ENCODE measurements at places on chromosomes 6 and 20.
A peak's percentile ranks its signal among the peaks of the same experiment; 100 is the strongest.

GRCh38 chr6:106194949-106195921 is 109.1 kb downstream of the PRDM1 start:
- DNase-seq, result peak; percentile 65

DNA sequence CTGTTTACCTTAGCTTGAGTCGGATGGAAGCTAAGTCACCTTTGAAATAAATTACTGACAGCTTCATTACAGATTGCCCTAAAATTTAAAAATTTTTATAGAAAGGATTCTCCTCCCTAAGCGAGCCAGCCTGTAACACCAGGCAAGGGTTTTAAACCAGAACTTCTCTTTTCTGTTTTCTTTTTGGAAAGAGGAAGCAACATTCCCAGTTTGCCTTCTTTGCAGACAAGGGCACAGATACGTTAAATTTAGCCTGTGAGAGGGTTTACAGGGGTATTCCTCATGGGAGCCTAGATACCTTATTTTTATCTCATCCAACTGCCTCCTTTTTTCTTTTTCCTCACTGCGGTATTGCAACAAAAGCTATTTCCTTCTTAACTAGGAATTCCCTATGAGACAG is 45.0 kb downstream of the GNAS start:
- DNase-seq, result no peak

GRCh38 chr20:63314015-63314471 is 21.1 kb downstream of the COL20A1 start:
- no peak for DNase-seq

GRCh38 chr20:19833395-19833794 is 75.3 kb downstream of the RIN2 start:
- DNase-seq, result no peak

DNA sequence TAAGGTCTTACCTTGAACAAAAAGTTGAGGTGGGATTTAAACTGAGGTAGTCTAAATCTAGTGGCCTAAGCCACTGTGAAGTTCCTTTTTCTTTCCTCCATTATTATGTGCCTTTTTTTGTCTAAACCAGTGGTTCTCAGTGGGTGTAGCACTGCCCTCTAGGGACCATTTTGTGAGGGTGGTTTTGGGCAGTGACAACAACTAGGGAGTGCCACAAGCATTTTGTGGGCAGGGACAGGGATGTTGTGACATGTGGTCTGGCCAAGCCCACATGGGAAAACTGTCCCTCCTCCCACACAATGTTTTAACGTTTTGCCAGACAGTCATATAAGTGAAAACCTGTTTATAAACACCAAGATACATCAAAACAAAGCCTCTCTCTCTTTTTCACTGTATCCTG is 899.4 kb upstream of the FLRT3 start:
- DNase-seq, result peak; percentile 43

DNA sequence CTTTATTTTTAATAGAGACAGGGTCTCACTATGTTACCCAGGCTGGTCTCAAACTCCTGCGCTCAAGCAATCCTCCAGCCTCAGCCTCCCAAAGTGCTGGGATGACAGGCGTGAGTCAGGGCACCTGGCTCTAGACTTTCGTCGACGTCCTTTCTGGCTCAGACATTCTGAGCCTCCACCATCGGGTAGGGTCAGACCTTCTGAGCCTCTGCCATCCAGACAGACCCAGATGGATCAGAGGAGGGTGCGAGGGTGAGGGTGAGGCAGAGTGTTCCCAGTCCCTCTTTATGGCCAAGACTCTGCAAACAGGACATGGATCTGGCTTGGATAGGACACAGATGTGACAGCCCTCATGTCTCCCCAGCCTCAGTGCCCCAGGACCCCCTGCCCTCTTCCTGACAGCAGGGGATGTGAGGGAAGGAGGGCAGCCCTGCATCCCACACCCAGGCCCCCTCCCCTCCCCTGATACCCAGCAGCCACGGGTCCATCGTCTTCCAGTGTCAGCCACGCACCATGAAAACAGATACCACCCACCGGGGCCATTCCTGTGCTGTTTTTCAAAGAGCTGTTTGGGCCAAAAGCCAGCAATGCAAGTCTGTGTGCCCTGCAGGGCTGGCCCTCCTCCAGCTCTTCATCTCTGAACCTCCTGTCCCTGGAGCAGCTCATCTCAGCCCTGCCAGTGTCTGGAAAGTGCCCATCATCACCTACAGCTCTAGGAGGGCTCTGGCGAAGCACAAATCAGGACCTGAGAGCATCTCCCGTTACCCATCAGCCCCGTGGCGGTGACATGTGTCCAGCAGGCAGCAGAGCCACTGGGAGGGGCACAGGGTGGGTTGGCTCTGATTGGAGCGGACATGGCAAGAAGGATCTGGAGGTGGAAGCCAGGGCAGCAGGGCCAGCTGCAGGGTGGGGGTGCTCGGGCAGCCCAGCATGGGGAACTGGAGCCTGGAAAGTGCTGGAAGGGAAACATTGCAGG is 208.4 kb downstream of the PREX1 start:
- DNase-seq, result peak; percentile 15

GRCh38 chr6:41371461-41371991 is 36.1 kb downstream of the NCR2 start:
- peak; percentile 32 for DNase-seq

DNA sequence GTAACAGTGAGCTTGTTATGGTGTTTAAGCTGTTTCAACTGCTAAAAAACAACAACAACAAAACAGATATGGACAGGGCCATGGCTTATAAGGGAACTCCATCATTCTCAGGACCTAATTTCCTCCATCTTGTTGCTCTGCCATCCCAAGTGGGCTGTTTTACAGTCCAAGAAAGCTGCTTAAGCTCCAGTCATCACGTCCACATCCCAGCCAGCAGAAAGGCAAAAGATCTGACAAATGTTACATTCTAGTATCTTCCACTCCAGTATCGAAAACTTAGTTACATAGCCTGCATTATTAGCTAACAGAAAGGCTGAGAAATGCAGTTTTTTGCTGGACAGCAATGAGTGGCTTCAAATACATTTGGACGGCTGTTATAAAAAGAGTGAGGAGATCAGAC is 23.0 kb upstream of the TFAP2A start:
- no peak for DNase-seq

DNA sequence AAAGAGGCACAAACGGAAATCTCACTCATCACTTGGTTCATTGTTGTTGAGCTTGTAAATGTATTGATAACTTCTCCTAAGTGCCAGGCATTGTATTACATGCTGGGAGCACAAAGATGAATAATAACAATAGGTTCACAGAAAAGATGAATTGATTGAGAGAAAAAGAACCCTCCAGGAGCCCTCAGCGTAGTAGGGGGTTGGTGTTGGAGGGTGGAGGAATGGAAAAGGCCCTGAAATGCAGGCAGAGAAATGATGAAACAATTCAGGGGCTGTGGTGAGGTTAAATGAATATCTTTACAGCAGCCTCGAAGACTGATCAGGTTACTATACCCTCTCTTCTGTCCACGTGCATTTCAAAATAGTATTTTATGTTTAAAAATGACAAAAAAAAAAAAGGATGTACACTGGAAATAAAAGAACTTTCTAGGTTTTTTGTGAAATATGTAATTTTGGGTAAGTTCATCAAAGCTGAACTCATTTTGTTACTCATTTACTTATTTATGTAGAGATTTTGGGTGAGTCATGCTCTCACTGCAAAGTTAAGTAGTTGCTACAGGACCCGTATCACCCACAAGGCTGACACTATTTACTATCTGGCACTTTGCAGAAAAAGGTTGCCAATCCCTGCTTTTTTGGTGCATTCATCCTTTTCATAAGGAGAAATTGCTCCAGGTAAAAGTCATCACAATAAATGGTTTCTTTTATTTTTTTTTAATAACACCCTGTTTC is 277.3 kb downstream of the ZNF217 start:
- DNase-seq, result peak; percentile 22

DNA sequence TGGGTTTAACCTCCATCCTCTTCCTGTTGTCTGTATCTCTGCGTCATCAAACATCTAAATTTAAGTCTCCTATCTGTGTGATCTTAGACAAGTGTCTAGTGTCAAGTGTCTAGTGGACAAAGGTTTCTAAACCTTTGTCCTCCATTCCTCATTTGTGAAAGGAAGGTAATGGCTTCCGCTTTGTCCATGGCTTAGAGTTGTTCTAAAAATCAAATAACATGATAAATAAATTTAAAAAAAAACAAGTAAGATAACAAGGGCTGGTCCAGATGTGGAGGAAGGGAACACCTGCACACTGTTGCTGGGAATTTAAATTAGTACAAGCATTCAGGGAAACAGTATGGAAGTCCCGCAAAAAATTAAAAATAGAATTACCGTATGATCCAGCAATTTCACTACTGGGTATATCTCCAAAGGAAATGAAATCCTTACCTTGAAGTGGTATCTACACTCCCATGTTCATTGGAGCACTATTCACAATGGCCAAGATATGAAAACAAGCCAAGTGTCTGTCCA is 17.6 kb upstream of the SERPINB1 start:
- DNase-seq, result no peak

DNA sequence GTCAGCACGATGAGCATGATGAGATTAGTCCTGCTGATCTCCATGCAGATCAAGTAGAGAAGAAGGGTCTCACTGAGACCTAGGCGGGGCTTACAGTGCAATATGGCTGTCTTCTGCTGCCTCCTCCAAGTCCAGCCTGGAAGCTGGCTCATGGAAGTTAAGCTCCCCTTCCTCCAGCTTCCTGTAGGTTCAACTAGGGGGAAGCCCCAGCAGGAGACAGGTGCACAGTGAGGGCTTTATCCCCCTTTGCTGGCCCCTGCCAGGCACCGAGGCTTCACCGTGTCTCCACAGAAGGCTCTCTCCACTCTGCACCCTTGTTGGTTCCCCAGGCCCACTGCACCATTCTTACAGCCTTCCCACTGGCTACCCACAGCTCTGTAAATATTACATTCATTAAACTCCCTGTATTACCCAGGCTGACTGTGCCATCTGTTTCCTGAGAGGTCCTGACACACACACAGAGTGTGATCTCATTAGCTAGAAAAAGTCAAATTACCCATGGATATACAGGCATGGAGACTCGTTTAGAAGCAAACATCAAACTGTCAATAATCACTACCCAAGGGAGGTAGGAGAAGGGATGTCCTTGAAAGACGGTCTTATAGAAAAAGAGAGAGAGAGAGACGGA is 90.4 kb downstream of the SLC2A10 start:
- DNase-seq, result no peak

GRCh38 chr6:47221565-47221964 is 88.1 kb downstream of the TNFRSF21 start:
- DNase-seq, result no peak

DNA sequence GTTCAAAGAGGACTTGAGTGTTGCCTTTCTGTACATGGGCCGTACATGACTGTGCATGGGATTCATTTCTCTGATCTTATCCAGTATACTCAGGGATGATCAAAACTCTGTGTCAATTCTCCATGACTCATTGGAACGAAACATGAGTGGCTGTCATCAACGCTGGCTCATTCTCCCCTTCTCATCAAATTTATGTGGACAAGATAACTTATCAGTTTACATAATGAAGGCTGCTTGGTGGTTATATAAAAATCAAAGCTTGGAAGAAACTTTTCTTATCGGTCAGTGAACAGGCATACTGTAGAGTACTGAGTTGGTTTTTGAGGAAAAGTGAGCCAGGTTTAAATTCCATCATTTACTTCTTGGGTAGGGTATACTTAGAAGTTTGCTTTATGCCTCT is 24.9 kb downstream of the CRISP1 start:
- DNase-seq, result no peak

- DNase-seq, result no peak
Observed at GRCh38 chr6:39195792-39196385, 33.4 kb downstream of the KCNK5 start.

DNA sequence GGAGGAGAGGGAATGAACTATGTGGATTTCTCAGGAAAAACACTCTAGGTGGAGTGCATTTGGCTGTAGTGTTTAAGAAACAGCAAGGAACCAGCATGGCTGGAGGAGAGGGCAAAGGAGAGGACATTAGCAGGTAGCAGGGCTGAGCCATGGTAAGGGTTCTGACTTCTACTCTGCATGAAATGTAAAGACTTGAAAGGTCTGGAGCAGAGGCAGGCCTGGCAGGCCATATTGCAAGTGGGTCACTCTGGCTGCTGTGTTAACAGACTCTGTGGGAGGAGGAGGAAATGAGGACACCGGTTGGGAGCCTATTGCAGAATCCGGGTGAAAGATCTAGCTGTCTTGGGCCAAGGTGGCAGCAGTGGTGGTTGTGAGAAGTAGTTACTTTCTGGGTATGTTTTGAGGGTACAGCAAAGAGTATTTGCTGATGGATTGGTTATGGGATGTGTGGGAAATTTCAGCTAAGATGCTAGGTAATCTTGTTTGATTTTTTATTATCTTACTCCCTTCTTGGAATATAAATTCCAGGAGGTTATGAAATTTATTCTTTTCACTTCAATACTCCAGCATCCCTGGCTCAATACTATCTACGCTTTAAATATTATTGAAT is 115.9 kb upstream of the BCLAF1 start:
- no peak for DNase-seq

GRCh38 chr6:56715741-56716140 is 73.1 kb upstream of the DST start:
- DNase-seq, result no peak
